ENCODE measurements at places on chromosomes 6 and 20.

DNA sequence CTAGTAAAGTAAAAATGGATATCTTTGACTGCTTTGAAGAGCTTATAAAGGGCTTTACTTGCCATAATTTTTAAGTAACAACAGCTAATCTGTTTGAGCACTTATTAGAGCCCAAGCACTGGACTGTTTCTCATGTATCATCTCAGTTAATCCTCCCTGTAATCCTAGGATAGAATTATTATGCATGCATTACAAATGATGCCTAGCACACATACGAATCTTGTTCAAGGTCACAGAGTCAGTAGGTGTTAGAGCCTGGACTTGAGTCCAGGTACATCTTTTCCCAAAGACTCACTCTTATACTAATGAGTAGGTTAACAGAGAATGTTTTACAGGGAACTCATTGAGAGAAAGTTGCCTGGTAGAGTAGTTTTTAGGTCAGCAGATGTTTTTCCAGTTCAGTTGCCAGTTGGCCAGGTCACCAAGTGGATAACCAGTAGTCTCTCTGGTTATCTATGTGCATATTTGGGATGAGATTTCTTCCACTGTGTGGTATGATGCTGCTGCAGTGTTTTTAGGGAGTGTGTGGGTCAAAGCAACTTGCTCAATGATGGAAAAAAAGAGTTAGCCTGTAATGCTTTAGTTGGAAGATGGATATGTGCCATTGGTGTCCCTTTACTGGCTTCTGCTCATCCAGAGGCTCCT lies 32.3 kb upstream of the LAMA4 start:
- no peak for DNase-seq

GRCh38 chr6:43768506-43768860 lies 1.5 kb upstream of the VEGFA start:
- DNase-seq: no peak

- no peak for DNase-seq
Observed at GRCh38 chr20:21564127-21564773, 50.4 kb upstream of the NKX2-2 start.

DNA sequence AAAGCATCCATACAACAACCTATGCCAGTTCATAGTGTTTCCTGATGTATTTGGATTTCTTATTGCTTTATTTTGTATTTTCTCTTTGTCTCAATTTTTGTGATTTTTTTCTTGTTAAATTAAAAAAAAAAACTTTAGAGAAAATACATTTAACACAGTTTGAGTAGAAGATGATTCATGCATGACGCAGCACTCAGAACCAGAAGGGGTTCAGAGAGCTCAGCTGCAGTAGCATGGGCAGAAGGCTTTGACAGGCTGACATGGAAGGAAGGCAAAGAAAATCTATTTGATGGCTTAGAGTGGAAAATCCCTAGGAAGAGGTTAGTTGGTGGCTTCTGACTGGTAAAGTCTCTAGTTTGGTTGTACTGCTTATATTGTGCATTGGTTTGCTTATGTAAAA lies 207.2 kb upstream of the STXBP5 start:
- no peak for DNase-seq

DNA sequence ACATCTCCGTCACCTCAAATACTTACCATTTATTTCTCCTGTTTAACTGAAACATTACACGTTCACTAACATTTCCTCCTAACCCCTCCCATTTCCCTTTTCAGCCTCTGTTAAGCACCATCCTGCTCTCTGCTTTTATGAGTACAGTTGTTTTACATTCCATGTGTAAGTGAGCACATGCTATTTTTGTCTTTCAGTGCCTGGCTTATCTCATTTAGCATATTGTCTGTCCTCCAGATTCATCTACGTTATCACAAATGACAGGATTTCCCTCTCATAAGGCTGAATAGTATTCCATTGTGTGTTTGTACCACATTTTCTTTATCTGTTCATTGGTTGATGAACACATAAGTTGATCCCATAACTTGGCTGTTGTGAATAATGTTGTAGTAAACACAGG lies 22.7 kb downstream of the TAF11 start:
- DNase-seq: no peak
